ENCODE measurements at places on chromosomes 11 and 22.

DNA sequence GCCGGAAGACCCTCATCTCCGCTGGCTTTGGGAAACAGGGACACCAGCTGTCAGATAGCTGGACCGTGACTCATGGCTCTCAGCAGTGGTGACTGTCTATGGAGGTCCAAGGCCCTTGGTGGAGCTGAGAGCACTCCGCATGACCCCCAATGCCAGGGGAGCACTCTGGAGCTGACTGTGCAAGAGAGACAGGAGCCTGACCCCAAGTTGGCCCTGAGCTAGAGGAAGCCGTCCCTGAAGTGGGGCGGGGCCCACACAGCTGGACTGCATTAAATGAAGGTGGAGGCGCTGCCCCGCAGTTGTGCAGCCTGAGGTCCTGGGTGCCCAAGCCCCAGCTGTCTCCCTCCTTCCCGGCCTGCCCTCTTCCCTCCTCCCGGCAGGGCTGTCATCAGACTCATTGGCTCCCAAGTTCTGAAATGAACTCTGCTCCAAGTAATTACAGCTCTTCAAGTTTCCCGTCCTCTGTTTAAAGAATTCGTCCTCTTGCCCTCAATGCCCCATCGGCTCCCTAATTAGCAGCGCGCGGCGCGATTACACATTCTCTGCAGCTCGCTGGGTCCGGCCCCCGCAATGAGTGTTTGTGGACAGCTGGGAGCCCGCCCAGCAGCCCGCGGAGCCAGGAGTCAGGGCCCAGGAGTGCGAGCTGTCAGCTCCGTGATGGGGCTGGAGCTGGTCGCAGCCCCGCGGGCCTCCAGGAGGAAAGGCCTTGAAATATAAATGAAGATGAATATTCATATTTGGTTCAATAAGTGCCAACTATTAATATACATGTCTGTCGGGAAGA, 93.2 kb upstream of the LMO1 start:
- no peak for DNase-seq

DNA sequence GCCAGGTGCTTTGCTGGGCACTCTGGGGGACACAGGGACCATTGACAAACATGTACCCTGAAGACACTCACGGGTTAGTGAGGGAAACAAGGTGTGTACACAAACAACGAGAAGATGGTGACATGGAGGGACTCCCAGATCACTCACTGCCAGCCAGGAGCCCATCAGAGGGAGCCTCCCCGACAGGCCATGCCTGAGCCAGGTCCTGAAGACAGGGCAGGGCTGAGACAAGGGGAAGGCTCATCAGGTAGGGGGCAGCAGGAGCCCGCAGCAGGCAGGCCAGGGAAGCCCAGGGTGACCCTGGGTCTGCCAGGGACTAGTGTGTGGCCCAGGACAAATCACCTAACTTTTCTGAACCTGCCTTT, 127.9 kb downstream of the BUD13 start:
- no peak for DNase-seq

DNA sequence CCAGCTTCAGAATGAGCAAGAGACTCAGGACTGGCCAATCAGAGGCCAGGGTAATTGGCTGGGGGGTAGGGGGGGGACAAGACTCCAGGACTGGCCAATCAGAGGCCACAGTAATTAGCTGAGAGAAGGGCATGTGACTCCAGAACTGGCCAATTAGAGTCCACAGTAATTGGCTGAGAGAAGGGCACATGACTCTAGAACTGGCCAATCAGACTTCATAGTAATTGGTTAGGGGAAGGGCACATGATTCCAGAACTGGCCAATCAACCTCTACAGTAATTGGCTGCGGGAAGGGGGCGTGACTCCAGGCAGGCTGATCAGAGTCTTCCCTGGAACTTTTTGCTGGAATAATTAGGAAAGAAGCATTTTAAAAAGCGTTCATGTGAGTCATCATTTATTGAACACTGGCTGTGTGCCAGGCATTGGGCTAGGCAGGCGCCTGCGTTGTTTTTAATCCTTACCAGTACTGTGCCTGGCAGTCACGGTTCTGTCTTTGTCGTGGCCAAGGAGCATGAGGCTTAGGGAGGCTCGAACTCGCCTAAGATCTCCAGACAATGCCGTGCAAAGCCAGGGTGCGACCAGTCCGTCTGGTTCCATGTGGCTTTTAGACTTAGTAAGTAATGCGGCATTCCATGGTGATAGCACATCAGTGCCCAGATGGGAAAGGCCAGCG, 508.1 kb downstream of the TBC1D22A start:
- DNase-seq = no peak

GRCh38 chr22:50190941-50191741, 5.4 kb downstream of the TRABD start:
- peak; percentile 81 for DNase-seq

DNA sequence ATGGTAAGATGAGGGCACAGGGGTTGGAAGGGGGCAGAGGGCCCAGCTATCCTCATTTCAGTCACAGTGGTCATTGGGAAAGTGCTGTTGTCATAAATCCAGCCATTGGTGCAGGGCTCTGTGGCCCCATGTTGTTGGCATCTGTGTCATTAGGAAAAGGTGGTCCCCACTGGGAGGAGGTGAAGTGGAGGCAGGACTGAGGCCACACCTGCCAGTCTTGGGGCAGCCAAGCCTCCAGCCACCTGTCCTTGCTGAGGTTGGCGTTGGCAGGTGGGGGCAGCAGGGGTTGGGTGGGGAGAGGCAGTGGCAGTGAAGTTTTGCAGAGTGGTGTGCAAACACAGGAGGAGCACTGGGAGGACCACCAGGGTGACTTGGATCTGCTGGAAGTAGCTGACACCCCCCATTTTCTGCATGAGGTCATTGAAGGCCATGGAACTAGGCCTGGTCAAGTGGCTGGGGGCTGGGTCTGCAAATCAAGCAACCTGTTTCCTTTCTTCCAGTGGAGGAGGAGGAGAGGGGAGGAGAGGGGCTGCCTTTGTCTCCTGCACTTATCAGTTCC, 25.3 kb downstream of the SLC22A6 start:
- DNase-seq = no peak

DNA sequence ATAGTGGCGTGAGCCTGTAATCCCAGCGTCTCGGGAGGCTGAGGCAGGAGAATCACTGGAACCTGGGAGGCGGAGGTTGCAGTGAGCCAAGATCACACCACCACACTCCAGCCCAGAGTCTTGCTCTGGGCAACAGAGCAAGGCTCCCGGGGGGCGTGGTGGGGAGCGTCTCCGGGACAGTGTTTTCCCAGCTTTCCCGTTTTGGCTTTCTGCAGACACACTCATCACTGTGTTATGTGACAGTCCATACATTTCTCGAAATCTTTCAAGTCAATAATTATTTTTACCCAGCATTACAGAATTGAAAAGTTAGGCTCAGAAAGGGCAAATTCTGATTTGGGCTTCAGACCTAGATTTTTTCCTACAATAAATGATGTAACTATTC, 31.7 kb downstream of the NEAT1 start:
- no peak for DNase-seq

- DNase-seq = no peak
Measured at GRCh38 chr11:73249853-73250783, 22.0 kb upstream of the P2RY6 start.

DNA sequence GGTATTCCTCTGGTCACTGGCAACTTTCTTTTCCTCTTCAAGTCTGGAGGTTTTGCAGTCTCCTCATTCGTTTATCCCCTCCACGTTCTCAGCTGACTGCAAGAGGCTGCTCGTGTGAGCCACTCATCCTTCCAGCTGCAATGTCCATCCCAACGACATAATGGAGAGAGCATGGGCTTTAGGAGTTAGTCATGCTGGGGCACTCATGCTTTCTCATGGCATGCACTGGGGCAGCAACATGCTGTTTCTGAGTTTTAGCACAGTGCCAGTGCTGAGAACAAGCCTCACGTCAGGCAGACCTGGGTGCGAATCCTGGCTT, 7.1 kb downstream of the DCPS start:
- no peak for DNase-seq

DNA sequence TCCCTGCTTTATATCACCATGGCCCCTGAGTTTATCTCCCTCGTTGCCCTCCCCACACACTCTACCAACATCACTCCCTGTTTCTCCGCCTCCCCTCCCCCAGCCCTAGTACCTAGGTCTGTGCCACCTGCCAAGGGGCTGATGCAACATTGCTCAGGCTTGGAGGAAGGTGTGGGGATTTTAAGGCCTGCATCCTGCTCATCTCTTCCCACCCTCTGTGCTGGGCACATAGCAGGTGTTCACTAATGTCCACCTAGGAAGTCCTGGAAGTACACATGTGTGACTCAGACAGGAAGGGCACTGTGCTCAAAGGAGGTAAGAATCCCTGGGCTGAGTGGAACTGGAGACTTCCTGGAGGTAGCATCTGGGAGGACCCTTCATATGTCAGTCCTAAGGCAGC, 37.0 kb downstream of the PDE2A start:
- DNase-seq = no peak

- DNase-seq = no peak
Measured at GRCh38 chr11:33005175-33005574, 10.5 kb upstream of the DEPDC7 start.

DNA sequence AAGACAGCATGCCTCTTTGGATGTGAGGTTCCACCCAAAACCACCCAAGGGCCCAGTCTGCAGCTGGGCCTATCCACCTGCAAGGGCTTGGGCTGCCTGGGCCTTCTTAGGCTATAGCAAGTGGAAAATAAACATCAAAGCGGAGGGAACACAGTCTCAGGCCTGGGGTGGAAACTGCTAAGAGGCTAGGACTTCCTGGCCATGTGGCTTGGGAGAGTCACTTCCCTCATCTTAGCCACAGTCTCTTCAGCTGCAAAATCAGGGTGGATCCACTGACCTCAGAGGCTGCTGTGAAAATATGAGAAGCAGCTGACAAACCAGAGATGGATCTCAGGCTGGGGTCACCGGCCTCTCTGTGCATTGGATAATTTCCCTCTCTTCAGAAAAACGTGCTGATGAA, 30.6 kb upstream of the TFIP11 start:
- DNase-seq = no peak

- DNase-seq = no peak
Measured at GRCh38 chr22:22064580-22064979, 82.0 kb upstream of the TOP3B start.

- peak; percentile 19 for DNase-seq
Measured at GRCh38 chr11:57903441-57904123, 120.1 kb upstream of the OR9Q1 start.

DNA sequence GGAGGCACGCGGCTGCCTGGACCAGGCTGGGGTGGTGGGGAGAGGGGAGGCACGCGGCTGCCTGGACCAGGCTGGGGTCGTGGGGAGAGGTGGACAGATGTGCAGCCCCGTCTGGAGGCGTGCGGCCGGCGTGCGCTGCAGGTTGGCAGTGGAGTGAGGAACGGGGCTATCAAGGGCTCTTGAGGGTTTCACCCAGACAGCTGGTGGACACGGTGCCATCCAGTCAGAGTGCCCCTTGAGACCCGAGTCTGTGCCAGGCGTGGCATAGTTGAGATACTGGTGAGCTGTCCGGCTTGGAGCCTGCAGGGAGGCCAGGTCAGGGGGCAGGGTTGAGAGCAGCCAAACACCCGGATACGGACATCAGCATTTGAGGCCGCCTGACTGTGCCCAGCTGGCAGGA, 1.5 kb upstream of the GRAMD4 start:
- no peak for DNase-seq

GRCh38 chr11:29124470-29124869, 892.4 kb downstream of the KCNA4 start:
- no peak for DNase-seq

DNA sequence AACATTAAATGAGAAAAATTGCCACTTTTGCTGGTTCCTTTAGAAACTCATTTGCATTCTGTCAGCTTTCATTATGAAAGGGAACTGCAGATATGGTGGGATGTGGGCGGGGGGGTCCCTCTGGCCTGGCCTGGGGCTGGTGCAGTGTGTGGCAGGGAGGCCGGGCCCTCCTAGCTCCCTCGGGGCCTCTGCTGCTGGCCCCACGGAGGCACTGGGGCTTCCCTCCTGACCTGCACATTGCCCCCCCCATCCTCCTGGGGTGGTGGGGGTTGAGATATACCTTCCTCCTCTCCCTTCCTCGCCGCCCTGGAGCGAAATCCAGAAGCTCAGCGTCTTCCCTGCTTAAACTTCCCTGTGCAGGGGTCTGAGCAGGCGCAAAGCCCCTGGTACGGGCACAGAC, 1005.9 kb downstream of the BRD1 start:
- DNase-seq = no peak

DNA sequence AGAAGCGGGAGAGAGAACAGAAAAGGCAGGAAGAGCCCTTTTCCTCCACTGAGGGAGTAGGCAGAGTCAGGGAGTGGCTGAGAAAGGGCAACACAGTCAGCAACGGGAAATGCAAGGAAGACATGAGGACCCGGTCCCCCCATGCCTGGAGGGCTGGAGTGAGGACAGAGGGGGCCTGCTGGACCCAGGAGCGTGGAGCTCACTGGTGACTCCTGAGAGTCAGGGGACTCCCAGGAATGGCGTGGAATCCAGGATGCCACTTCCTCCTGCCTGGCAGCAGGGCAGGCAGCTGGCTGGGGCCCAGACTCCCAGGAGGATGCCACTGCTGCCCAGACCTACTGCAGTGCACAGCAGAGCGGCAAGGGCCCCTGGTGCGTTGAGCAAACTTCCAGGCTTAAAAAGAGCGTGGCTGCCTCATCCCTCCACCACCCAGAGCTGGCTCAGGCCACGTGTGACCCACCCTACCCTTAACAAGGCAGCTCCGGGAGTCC, 11.3 kb downstream of the C11orf21 start:
- DNase-seq = no peak

GRCh38 chr11:17875891-17876290, 137.0 kb downstream of the SERGEF start:
- no peak for DNase-seq

DNA sequence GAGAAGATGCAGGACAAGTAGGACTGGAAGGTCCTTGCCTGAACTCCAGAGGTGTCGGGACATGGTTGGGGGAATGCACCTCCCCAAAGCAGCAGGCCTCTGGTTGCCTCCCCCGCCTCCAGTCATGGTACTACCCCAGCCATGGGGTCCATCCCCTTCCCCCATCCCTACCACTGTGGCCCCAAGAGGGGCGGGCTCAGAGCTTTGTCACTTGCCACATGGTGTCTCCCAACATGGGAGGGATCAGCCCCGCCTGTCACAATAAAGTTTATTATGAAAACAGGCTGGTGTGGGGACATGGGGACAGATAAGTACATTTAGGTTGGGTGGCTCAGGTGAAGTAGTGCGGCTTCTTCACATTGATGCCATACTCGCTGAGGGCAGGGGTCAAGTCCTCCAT, 1.4 kb downstream of the TAF10 start:
- no peak for DNase-seq

GRCh38 chr22:26669060-26669481, 11.7 kb downstream of the MIAT start:
- DNase-seq = no peak

All from activated gamma-delta T cell treated with Interleukin-2 at 50 U/mL for 16 hours (primary cell).